ENCODE measurements at places on chromosomes 6 and 20.
A peak's percentile ranks its signal among the peaks of the same experiment; 100 is the strongest.

- DNase-seq: no peak
- peaks cover 45% of the 10 kb centered on the region for H3K4me1 ChIP-seq
- no peak overlapping the region for H3K4me3 ChIP-seq
- peak overlapping the region; percentile 71 for H3K27ac ChIP-seq
- H3K27me3 ChIP-seq: no peaks in the 10 kb centered on the region
Observed at GRCh38 chr6:137884149-137884909, 17.3 kb downstream of the TNFAIP3 start.

DNA sequence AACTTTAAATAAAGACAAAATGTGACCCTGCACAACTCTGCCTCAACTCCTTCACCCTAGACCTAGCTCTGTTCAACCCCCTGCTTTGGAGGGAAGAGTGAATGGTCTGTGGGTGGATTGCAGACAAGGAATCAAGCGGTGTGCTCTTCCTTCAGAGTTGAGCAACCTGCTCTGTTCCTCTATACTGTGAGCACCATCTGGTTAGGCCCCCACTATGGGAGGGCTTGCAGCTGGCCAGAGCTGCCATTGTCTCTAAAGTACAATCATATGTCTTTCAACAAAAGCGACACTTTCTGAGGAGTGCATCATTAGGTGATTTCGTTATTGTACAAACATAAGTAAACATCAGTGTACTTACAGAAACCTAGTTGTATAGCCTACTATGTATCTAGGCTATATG is 406.1 kb upstream of the MARCKS start:
- H3K4me3 ChIP-seq: no peak overlapping the region
- no peaks in the 10 kb centered on the region for H3K27me3 ChIP-seq
- no peak overlapping the region for H3K27ac ChIP-seq
- H3K4me1 ChIP-seq: no peaks in the 10 kb centered on the region
- no peaks in the 10 kb centered on the region for H3K36me3 ChIP-seq
- DNase-seq: no peak

DNA sequence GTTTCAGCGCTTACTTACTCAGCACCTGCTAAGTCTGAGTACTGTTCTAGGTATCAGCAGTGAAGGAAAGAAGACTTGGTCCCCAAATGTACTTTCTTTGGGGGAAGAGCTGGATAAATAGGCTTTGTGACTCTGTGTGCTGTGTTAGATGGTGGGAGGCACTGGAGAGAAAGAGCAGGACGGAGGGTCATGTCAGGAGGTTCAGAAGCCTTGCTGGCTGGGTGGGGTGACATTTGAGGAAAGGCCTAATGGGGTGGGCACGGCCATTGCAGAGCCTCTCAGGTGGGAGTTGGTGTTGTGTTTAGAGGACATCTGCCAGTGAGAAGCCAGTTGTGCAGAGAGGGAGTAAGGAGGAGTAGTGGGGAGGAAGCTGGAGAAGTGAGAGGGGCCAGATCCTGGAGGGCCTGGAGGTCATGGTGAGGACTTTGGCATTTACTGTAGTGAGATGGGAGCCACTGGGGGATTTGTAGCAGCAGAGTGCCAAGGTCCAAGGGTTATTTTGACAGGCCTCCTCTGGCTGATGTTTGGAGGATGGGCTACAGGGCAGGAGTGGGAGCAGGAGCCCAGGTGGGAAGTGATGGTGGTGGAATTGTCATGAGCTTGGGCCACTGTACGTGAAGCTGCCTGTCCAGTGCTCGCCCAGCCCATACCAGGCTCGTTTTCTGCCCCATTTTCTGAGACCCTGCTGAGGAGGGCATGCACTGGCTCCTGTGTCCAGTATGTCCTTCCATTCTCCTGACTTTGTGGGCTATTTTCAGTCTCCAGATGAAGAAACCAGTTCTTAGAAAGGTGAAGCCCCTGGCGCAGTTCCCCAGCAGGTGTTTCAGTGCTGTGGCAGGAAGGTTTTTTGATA is 886 bp downstream of the SDCBP2 start:
- no peak overlapping the region for H3K27ac ChIP-seq
- no peak overlapping the region for H3K4me3 ChIP-seq
- peaks cover 16% of the 10 kb centered on the region for H3K36me3 ChIP-seq
- no peak for DNase-seq

- H3K4me1 ChIP-seq: no peaks in the 10 kb centered on the region
- H3K4me3 ChIP-seq: no peak overlapping the region
- no peaks in the 10 kb centered on the region for H3K36me3 ChIP-seq
- no peaks in the 10 kb centered on the region for H3K27me3 ChIP-seq
- DNase-seq: no peak
- H3K27ac ChIP-seq: no peak overlapping the region
Observed at GRCh38 chr20:9736373-9736772, 102.5 kb downstream of the PAK5 start.

- no peak overlapping the region for H3K4me3 ChIP-seq
- H3K36me3 ChIP-seq: peaks cover 2% of the 10 kb centered on the region
- no peaks in the 10 kb centered on the region for H3K27me3 ChIP-seq
- DNase-seq: no peak
Observed at GRCh38 chr20:11906626-11907480, 10.8 kb upstream of the BTBD3 start.
